ENCODE measurements at places on chromosomes 7 and 10.
A peak's percentile ranks its signal among the peaks of the same experiment; 100 is the strongest.

DNA sequence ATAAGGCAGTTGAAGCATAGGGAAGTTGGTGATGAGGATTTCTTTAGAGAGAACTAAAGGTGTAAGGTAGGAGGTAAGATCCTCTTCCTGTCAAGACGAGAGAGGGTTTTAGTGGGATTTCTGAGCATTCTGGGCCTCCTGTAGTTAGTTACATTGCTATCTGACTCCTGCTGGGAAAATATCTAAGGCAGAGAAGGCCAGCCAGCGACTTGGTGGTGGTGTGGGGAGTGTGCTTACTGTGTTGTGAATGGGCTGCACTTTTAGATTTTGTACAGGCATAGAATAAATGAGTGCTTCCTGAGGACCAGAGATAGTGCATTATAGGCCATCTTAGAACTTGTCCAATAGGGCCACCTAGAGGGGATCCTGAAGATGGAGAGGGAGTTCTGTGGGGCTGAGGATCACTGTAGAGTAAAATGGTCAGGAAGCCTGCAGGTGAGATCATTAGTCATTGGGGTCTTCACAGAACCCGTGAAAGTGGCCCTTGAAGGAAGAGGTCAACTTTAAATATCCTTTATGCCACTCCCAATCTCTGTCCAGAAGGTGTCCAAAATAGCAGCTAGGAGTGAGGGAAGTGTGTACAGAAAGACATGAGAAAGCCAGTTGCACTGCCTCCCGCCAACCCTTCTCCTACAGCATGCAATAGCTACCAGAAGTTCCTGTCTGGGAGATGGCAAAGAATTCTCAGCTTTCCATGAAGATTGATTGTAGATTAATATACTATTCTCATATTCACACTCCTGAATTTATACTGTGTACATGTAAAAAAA lies 266.6 kb downstream of the POLR1F start:
- DNase-seq: peak; percentile 22

DNA sequence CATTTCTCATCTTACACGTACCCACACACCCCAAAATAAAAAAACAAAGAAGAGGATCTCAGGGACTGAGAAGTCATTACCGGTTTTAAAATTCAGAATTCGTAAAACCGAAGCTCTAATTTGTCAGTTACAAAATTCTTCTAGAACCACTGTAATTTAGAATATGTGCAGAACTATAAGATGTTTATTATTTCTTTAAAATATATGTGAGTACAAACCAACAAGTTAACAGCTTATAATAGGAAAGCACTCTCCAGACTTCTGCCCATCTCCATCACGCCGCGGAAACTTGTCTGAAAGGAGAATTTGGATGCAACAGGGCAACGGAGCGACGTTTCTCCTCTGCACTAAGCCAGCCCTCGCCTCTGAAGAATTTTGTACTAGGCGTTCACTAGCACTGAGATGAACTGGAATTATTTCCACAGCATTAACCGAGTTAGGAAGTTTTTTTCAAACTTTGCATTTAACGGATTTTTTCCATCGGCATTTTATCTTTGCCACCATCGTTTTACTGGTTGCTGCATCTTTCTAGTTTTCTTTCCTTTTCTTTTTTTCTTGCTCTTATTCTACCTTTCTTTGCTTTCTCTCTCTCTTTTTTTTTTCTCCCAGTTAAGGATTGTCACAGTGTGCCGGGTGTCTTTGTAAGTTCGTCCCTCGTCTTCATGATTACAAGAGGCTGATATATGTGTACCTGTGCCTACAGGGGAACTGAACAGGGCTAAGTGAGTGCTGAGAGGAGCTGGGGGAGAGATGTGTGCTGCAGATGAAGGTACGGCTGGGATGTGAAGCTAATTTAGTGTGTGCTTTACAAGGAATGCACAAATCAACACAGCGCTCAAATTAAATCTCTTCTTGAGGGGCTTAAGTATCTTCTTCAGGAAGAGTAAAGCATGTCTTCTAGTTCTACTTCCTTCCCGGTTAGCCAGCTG lies 295.9 kb upstream of the NFE2L3 start:
- DNase-seq: no peak

- peak; percentile 38 for DNase-seq
Observed at GRCh38 chr10:132575320-132576201, 38.0 kb downstream of the INPP5A start.

- no peak for DNase-seq
Observed at GRCh38 chr10:78248651-78249464, 215.2 kb downstream of the RPS24 start.

DNA sequence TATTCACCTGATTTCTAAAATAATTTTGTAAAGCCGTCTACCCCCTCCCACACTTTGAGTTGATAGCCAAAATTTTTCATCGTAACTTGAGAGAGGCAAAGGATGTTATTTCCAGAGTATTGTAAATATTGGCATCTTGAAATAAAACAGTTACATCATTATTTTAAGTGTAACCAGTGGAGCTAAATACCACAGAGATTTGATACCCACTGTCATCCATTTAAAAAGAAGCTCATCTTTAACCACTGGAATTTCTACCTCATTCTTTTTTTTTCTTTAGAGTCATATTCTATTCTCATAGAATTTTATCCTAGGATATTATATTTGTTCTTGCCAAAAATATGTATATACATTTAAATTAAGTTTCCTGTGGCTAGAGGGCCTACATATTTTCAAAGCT lies 48.6 kb downstream of the CAMK1D start:
- no peak for DNase-seq

DNA sequence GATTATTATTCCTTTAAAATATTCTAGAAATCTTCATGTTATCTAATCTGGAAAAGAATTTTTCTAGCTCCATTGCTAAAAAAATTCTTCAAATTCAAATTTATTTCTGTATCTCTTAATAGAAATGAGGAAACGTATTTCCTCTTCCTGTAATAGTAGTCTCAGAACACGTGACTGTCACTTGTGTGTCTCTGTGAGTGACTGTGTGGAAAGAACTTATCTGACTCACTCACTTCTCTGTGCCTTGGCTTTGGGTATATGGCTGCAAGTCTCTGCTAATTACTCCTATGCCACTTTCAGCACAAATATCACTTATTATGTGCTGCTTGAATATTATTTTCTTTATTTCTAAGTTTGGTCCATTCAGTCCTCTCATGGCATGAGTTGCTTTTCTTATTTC lies 132.7 kb downstream of the CNTNAP2 start:
- no peak for DNase-seq

DNA sequence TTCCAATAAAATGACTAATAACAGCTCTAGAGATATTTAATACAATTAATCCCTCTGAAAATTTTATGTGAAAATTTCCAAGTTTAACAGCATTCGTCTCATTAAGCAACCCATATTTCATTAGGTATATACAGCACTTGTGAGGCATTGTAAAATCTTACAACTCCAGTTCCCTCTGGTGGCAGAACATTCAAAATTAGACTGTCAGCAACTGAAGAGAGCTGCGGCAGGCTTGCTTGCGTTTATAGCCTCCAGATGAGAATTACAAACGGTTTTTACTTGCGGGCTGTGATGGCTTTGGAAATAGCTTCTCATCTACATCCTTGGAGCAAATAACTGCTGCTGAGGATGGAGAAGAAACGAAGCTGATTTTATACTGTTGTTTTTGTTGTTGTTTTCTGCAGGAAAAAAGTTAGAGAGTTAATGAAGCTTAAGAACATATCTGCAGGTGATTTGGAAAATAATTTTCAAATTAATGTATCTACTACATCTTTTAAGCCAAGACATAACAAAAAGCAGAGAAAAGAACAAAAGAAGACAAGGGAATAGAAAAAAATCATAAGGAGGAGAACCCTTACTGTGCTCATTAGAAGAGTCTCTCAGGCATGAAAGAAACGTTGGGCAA lies 171.3 kb downstream of the MAGI2 start:
- peak; percentile 68 for DNase-seq

Measured in non-pigmented ciliary epithelial cell (primary cell).